Chondrocyte (in vitro differentiated cells): ENCODE measurements at places on chromosomes 6 and 20. TPM values are rescaled to one million over a fixed set of nuclear protein-coding genes. Genes with fewer than 3 reads are reported as not detected.

The RIMS4 gene
- 1.4 to 2.1 TPM (median 1.7 TPM) in 3 replicates for total RNA-seq

The KIF13A gene
- total RNA-seq, result 39.5 to 51.9 TPM (median 49.7 TPM) in 3 replicates

- no peaks in the 10 kb centered on the region for H3K36me3 ChIP-seq
- peaks cover 5% of the 10 kb centered on the region for H3K4me1 ChIP-seq
- H3K27ac ChIP-seq, result no peak overlapping the region
- no peak overlapping the region for H3K4me3 ChIP-seq
- DNase-seq, result no peak
- H3K27me3 ChIP-seq, result peaks cover 24% of the 10 kb centered on the region
These were observed 41.3 kb upstream of the SNAP25 start for GRCh38 chr20:10177326-10177725.

- no peaks in the 10 kb centered on the region for H3K27me3 ChIP-seq
- H3K4me1 ChIP-seq, result peaks cover 55% of the 10 kb centered on the region
- DNase-seq, result no peak
- H3K4me3 ChIP-seq, result peak overlapping the region; percentile 2
- peak overlapping the region; percentile 33 for H3K27ac ChIP-seq
- H3K36me3 ChIP-seq, result peaks cover 9% of the 10 kb centered on the region
These were observed 40.1 kb downstream of the RNF217 start for GRCh38 chr6:125002406-125002741.

DNA sequence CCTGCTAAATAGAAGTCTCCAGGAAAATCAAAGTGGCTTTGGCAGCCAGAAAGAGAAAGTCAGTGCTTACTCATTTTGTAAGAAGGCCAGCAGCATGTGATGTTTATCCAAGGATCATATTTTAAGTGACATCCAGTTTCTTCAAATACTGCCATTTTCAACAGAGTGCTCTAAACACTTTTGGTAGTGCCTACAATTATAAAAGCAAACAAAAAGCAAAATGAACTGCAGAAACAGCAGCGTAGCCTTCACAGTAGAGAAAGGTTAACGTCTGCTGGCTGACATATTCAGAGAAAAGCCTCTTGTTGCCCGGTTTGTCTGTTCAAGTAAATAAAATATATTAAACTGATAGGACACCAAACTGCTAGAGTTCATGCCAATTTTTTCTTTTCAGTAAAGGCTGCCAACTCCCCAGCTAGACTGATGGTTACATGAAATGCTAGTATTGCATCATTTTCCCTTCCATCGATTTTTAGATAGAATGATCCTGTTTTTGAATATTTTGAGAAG, 705.7 kb upstream of the SLC35B3 start:
- peak overlapping the region; percentile 98 for H3K27ac ChIP-seq
- H3K4me1 ChIP-seq, result peaks cover 27% of the 10 kb centered on the region
- DNase-seq, result no peak
- H3K27me3 ChIP-seq, result no peaks in the 10 kb centered on the region
- peak overlapping the region; percentile 53 for H3K4me3 ChIP-seq

GRCh38 chr6:46393161-46393939, 97.9 kb downstream of the RCAN2 start:
- H3K27me3 ChIP-seq, result no peaks in the 10 kb centered on the region
- H3K27ac ChIP-seq, result no peak overlapping the region
- DNase-seq, result no peak
- H3K4me3 ChIP-seq, result no peak overlapping the region
- H3K4me1 ChIP-seq, result peaks cover under 1% of the 10 kb centered on the region

GRCh38 chr6:4351520-4352321, 216.3 kb upstream of the ECI2 start:
- H3K4me1 ChIP-seq, result peaks cover 57% of the 10 kb centered on the region
- DNase-seq, result no peak
- H3K27me3 ChIP-seq, result no peaks in the 10 kb centered on the region
- no peaks in the 10 kb centered on the region for H3K36me3 ChIP-seq
- H3K27ac ChIP-seq, result peak overlapping the region; percentile 97
